ENCODE measurements at places on chromosomes 3 and 15. TPM values are rescaled to one million over a fixed set of nuclear protein-coding genes. Genes with fewer than 3 reads are reported as not detected.

PIK3CB gene
- polyA plus RNA-seq = 37.3 TPM

ADAMTSL3 gene
- 2.4 TPM for polyA plus RNA-seq

CLSTN2 gene
- 1.8 TPM for polyA plus RNA-seq

C2CD4B gene
- 0.88 TPM for polyA plus RNA-seq

KY gene
- 2.0 TPM for polyA plus RNA-seq

SAMMSON gene
- polyA plus RNA-seq = 0.19 TPM

CCK gene
- 0.37 TPM for polyA plus RNA-seq

BOC gene
- polyA plus RNA-seq = 20.7 TPM

ABI3BP gene
- 26.7 TPM for polyA plus RNA-seq

P2RY14 gene
- 0.27 TPM for polyA plus RNA-seq

KLHL25 gene
- 12.8 TPM for polyA plus RNA-seq

ZNF619 gene
- 7.6 TPM for polyA plus RNA-seq

PRR20G gene
- not detected for polyA plus RNA-seq

UBA7 gene
- 43.1 TPM for polyA plus RNA-seq

LTF gene
- polyA plus RNA-seq = 3.6 TPM

SPATA12 gene
- polyA plus RNA-seq = 0.31 TPM

USP3 gene
- 45.9 TPM for polyA plus RNA-seq

MAP1A gene
- 8.2 TPM for polyA plus RNA-seq

PIGZ gene
- 2.2 TPM for polyA plus RNA-seq

KLHL6 gene
- polyA plus RNA-seq = 1.4 TPM

KNG1 gene
- 119 TPM for polyA plus RNA-seq

SIDT1 gene
- 2.1 TPM for polyA plus RNA-seq

ACKR2 gene
- polyA plus RNA-seq = 4.3 TPM

CLDN16 gene
- polyA plus RNA-seq = 43.0 TPM

SERPINI1 gene
- 25.7 TPM for polyA plus RNA-seq

SLC15A2 gene
- polyA plus RNA-seq = 22.0 TPM

GOLGA6L6 gene
- 0.05 TPM for polyA plus RNA-seq

HESX1 gene
- polyA plus RNA-seq = 2.6 TPM

CCRL2 gene
- polyA plus RNA-seq = 0.99 TPM

SLC51B gene
- polyA plus RNA-seq = 10.5 TPM

GRAMD1C gene
- 25.2 TPM for polyA plus RNA-seq

SNRPN gene
- polyA plus RNA-seq = 243 TPM

PRICKLE2 gene
- polyA plus RNA-seq = 22.1 TPM

PLCH1 gene
- polyA plus RNA-seq = 12.0 TPM
